ENCODE measurements at places on chromosomes 4 and X. TPM values are rescaled to one million over a fixed set of nuclear protein-coding genes. Genes with fewer than 3 reads are reported as not detected.

ETDB gene
- total RNA-seq, result not detected

PNMA3 gene
- total RNA-seq, result 0.15 TPM

NHS gene
- 5.7 TPM for total RNA-seq

EDA2R gene
- total RNA-seq, result 14.9 TPM

MAGED4 gene
- total RNA-seq, result 7.2 TPM

Data from A549 treated with DMSO at 1 μM for 4 hours (cell line).